Pancreas (tissue), 10 donors: ENCODE measurements at places on chromosomes 6 and 20. TPM values are rescaled to one million over a fixed set of nuclear protein-coding genes. Genes with fewer than 3 reads are reported as not detected.

The GSTA2 gene
- total RNA-seq, result 103 TPM

The TINAG gene
- not detected for total RNA-seq

The MAVS gene
- 25.1 TPM for total RNA-seq

The AKAP12 gene
- total RNA-seq, result 13.2 TPM

The SALL4 gene
- 1.1 TPM for total RNA-seq

The HUS1B gene
- 0.32 TPM for total RNA-seq

The RIPPLY2 gene
- total RNA-seq, result 0.89 TPM

The ATG5 gene
- 15.7 TPM for total RNA-seq

The CALHM4 gene
- not detected for total RNA-seq

The EDN1 gene
- total RNA-seq, result 4.1 TPM

The CLDN20 gene
- total RNA-seq, result not detected

The FARS2 gene
- total RNA-seq, result 6.5 TPM

The FAM217A gene
- total RNA-seq, result not detected

The TRIM10 gene
- not detected for total RNA-seq

The C6orf120 gene
- total RNA-seq, result 15.5 TPM

The SLC12A5 gene
- total RNA-seq, result 1.2 TPM

The CSNK2A1 gene
- 52.8 TPM for total RNA-seq

The DLL1 gene
- total RNA-seq, result 19.6 TPM

The MYO6 gene
- 19.5 TPM for total RNA-seq
